ENCODE measurements at places on chromosomes 13 and 19. TPM values are rescaled to one million over a fixed set of nuclear protein-coding genes. Genes with fewer than 3 reads are reported as not detected.

DNA sequence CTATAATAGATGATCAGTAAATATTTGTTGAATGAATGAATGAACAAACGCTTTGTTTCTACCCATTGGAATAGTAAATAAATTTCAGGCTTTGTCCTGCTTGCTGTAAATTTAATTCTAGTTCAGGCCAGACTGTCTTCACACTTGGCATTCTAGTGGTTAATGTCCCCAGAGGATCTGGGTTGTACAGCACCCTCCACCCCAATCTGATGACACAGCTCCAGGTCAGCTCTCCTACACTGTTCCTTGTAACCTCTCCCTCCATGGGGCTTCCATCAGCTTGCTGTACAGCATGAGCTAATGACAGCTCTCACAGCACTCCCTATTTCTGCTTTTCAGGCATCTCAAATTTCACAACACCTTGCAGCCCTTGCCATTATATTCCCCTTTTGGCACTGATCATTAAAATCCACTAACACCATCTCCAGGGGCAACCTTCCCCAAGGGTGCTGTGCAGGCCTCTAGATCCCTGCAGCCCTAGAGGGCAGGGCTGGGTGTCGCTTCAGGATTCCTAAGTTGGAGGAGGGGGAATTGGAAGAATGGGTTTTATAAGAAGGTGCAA is 12.7 kb upstream of the KL start:
- no peak for DNase-seq

DNA sequence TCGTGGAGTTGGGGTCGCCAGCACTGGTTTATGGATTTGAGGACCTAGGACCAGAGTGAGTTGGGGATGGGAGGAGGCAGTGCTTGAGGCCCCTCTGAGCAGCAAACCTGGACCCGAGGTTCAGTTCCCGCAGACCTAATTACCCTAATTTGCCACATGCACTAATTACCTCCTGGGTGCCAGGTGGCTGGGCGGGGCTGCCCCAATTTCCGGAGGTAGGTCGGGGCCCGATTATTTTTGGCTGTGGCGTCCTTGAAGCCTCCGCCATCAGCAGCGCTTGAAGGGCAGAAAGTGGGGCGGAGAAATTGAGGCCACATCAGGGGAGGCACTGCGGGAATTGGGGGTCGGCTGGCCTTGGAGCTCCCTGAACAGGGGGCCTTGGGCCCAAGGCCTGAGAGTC is 5.9 kb upstream of the HOMER3 start:
- no peak for DNase-seq

GRCh38 chr19:31144075-31144870 is 205.0 kb downstream of the TSHZ3 start:
- no peak for DNase-seq

RGCC gene
- 6.1 TPM for total RNA-seq

PIAS4 gene
- total RNA-seq: 13.6 TPM

KASH5 gene
- not detected for total RNA-seq

DNA sequence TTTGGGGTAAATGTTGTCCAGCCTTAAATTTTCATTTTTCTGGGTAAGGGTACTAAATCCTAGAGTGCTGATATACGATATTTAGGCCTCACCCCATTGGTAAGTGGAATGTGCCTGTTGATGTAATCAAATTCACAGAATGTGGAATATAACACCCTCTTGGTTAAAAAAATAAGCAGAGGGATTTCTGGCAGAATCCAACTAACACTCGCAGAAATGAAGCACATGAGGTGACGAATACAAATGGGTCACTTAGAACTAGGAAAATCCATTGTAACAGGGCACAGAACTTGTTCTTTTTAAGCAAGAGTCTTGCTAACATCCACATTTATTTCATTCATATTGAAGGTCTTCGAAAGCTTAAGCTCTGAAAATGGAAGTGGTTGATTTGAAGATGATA is 320.3 kb downstream of the SHISA2 start:
- DNase-seq: no peak

ZNF541 gene
- not detected for total RNA-seq

- DNase-seq: peak; percentile 89
These were observed 1.5 kb upstream of the RAB3A start for GRCh38 chr19:18205200-18205892.

DNA sequence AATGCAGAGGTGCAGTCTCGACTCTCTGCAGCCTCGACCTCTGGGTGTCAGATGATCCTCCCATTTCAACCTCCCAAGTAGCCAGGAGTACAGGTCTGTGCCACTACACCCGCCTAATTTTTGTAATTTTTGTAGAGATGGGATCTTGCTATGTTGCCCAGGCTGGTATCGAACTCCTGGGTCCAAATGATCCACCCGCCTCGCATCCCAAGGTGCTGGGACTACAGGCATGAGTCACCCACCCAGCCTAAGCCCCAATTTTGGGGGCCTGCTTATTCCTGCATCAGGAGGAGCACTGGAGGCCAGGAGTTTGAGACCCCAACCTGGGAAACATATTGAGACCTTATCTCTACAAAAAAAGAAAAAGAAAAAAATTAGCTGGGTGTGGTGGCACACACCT is 80.1 kb upstream of the ADGRE5 start:
- no peak for DNase-seq

APC2 gene
- total RNA-seq: 0.36 TPM

- peak; percentile 65 for DNase-seq
These were observed 202.2 kb upstream of the STARD13 start for GRCh38 chr13:33487575-33488243.

KLK3 gene
- not detected for total RNA-seq

DNA sequence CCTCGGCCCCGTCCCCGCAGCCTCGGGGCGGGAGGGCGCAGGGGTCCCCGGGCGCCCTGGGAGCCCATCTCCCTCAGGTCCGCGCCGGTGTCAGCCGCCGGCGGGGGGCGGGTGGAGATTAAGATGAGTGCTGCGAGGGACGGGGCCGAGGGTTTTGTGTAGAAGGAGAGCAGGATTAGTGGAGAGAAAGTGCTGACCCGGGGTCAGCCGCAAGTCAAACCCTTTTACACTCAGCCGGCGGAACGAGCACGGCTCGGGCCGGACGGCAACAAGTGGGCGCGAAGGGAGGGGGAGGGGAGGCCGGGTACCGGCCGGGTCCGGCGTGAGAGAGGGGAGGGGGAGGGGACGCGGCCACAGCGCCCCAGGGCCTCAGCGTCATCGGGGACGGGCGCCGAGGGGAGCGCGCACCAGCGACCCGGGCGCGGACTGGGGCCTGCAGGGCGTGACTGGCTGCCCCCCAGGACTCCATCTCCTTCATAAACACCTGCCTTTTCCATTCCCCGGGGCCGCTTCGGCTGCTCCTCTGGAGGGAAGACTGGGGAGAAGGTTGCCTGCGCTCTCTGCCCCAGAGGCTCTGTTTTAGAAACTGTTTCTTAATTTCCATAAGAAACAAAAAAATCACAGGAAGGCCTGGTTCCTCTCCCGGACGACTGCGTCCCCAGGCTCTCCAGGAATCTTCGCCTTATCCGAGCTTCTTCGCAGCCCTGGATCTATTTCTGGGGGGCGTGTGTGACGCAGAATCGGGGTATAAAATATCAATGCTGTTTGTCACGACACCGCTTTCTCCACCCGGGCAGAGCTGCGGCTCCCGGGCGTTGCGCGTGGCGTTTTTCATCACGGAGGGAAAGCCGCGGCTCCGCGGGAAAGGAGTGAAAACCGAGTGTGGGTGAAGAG is 6.5 kb downstream of the SOX1 start:
- no peak for DNase-seq

- no peak for DNase-seq
These were observed 6.5 kb downstream of the ATP4A start for GRCh38 chr19:35556846-35557538.

- DNase-seq: no peak
These were observed 1.9 kb upstream of the NKPD1 start for GRCh38 chr19:45162608-45163143.

DNA sequence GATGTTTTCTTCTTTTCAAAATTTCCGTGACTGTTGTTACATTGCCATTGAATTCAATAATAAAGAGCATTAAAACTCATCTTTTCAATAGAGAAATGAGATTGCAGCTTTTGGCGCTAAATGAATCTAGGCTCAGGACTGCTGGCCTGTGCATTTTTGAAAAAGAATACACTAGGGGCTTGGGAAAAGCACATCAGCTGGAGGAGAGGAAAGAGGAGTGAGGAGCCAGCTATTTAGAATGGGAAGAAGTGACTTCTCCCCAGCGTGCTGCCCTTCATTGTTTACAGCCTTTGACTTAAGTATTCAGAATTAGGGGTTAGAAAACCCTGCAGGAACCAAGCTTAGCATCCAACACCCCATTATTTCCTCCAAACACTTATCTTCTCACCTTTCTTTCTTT is 43.3 kb downstream of the TNFSF11 start:
- DNase-seq: no peak

CGB2 gene
- total RNA-seq: not detected

GRCh38 chr19:54188215-54188871 is 1.0 kb downstream of the MBOAT7 start:
- DNase-seq: peak; percentile 61

- DNase-seq: no peak
These were observed 13.5 kb upstream of the ARHGAP45 start for GRCh38 chr19:1053176-1054101.

All from IMR-90 (cell line).